ENCODE measurements at places on chromosomes 11 and 22.
A peak's percentile ranks its signal among the peaks of the same experiment; 100 is the strongest.

GRCh38 chr11:65116370-65117205 lies 913 bp downstream of the ZNHIT2 start:
- DNase-seq = no peak

DNA sequence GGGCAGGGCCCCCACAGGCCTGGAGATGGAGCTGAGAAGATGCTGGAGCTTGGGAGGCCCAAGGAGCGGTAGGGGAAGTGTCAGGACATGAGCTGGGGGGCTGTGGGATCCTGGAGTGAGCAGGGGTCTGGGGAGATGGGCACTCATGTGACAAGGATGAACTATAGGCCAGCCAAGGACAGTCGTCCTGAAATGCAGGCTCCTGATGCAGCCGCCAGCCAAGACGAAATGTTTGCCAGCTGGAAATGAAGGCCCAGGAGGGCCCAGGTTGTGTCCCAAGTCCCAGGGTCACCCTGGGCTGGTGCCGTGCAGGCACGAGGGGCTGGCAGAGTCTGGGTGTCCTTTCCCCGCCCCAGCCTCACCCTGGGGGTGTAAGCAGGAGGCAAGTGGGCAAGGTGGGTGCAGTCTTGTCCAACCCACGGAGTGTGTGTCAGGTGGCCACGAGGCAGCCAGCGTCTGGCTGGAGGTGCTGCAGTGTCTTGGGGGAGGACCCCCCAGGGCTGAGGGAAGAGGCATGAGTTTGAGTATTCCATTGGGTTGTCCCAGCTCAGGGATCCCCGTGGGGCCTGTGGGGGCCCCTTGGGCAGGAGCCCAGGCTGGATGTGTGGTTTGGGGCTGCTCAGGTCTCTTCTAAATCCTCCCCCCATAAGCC lies 21.4 kb downstream of the MRGPRG start:
- DNase-seq = no peak

- DNase-seq = no peak
Measured at GRCh38 chr11:114216796-114217180, 79.4 kb upstream of the NNMT start.

GRCh38 chr22:35135165-35135564 lies 69.2 kb downstream of the ISX start:
- no peak for DNase-seq

GRCh38 chr22:30121960-30122359 lies 41.7 kb downstream of the HORMAD2 start:
- DNase-seq = no peak

DNA sequence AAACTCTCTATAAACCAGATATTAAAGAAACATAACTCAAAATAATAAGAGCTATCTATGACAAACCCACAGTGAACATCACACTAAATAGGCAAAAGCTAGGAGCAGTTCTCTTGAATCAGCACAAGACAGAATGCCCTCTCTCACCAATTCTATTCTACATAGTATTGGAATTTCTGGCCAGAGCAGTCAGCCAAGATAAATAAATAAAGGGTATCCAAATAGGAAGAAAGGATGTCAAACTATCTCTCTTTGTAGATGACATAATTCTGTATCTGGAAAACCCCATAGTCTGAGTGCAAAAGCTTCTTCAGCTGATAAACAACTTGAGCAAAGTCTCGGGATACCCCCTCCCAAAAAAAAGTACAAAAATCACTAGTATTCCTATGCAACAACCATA lies 359.8 kb downstream of the LRRC4C start:
- DNase-seq = no peak

- no peak for DNase-seq
Measured at GRCh38 chr22:32583074-32583682, 108.6 kb downstream of the FBXO7 start.

- no peak for DNase-seq
Measured at GRCh38 chr11:88102598-88102934, 72.7 kb downstream of the RAB38 start.

GRCh38 chr22:37697538-37697835 lies 639 bp downstream of the TRIOBP start:
- DNase-seq = no peak

GRCh38 chr11:34004236-34004635 lies 47.3 kb upstream of the CAPRIN1 start:
- no peak for DNase-seq

GRCh38 chr11:117997406-117997805 lies 11.2 kb downstream of the IL10RA start:
- DNase-seq = no peak

GRCh38 chr11:37727371-37727770 lies 1129.3 kb upstream of the RAG2 start:
- no peak for DNase-seq

DNA sequence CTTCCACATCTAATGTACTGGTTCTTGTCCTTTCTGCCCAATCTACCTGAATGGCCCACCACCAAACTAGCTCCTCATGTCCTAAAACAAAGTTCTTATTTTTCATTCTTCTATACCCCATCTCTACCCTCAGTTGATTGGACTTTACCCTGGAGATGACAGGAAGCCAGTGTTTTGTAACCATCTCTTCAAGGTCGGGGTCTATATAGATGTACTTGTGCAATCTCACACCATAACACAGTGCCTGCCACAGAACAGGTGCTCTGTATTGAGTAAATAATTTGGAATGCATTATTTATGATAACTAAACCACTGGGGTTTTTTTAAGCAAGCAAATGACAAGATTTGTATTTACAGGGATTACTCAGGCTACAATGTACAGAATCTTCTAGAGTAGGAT lies 76.7 kb upstream of the FAM181B start:
- DNase-seq = no peak

DNA sequence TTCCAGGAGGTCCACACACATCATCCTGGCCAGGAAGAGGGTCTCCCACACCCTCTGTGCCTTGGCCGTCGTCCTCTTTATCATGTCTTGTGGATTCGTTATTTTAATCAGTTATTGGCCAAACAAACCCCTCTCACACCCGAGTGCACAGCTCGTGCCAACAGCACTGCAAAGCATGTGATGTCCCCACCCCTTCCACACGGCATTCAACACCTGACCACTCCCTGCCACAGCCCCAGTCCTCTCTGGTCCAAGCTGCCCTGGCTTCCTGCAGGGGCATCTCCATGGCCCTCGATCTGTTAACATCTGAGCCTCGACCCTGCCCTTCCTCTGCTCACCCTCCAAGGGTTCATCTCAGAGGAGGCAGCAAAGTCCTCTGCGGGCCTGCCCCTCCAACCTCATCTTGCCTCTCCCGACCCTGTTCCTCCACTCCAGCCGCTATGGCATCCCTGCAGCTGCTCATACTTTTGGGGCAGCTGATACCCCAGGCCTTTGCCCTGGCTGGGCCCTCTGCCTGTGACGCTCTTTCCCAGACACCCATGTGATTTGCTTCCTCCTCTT lies 14.0 kb downstream of the MYEOV start:
- no peak for DNase-seq

DNA sequence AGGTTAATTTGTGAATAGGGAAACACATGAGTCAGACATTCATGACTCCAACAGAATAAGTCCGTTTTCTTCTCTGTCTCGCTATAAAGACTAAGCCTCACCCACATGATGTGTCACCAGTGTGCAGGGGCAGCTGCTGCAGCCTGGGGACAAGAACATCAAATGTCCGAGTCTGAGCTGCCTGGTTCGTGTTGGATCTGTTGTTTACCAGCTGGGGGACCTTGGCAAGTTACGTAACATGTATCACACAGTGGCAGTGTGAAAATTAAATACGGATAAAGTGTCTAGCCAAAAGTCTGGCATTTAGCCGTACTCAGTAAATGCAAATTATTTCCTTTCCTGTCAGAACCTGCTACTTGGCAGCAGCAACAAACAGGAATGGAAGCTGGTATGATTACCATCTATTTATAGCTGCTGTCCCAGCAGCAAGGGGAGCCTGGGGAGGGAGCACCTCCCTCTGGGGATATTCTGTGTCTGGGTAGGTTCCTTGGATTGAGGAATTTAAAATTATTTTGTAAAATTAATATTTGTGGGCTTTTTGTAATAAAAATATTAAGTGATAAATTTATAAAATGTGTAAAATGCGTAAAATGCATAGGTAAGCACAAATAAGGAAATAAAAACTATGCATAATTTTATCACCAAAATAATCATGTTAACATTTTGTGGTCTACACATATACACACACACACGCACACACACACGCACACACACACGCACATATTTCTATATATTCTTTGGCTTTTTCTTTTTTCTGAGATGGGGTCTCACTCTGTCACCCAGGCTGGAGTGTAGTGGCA lies 1.3 kb upstream of the CLDN25 start:
- no peak for DNase-seq

DNA sequence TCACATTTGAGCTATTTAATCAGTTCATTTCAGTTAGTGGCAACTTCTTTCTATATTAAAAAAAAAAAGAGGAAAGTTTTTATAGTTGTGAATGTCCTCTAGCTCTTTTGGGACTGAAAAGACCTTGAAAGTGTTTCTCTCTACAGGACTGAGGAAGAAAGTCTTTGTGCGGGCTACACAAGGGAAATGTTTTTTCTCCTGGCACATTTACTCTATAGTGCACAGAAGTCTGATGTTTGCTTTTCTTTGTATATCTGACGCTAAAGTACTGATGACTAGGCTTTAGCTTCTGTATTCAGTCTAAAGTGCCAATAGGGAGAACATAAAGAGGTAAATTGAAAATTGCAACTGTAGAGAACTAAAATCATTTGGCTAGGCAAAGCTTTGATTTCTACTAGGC lies 737.4 kb upstream of the LUZP2 start:
- no peak for DNase-seq

DNA sequence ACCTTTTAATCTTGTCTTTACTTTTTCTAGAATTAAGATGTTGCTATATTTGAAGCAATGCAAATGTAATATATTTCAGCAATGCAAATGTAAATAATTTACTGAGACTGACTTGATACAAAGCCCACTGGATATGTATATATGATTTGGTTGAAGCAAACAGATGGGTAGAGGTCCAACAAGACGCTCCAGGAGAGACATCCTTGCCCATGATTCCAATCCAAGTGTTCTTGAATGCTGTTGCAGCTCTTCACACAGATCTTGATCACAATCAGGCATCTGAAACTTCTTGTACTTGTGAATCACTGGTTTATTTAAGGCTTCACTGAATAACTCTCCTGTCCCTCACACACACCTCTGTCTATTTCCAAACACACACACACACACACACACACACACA lies 507.0 kb downstream of the LRRC4C start:
- DNase-seq = no peak

GRCh38 chr11:86159581-86159891 lies 85.0 kb upstream of the EED start:
- no peak for DNase-seq

- DNase-seq = no peak
Measured at GRCh38 chr22:18133452-18133851, 16.5 kb upstream of the USP18 start.

- no peak for DNase-seq
Measured at GRCh38 chr22:48721395-48721669, 1106.3 kb downstream of the BRD1 start.

- no peak for DNase-seq
Measured at GRCh38 chr11:69797156-69797555, 22.0 kb upstream of the FGF4 start.

GRCh38 chr11:64805481-64805880 lies 2.5 kb upstream of the MAP4K2 start:
- DNase-seq = no peak

- DNase-seq = no peak
Measured at GRCh38 chr11:46513934-46514342, 79.9 kb downstream of the AMBRA1 start.

DNA sequence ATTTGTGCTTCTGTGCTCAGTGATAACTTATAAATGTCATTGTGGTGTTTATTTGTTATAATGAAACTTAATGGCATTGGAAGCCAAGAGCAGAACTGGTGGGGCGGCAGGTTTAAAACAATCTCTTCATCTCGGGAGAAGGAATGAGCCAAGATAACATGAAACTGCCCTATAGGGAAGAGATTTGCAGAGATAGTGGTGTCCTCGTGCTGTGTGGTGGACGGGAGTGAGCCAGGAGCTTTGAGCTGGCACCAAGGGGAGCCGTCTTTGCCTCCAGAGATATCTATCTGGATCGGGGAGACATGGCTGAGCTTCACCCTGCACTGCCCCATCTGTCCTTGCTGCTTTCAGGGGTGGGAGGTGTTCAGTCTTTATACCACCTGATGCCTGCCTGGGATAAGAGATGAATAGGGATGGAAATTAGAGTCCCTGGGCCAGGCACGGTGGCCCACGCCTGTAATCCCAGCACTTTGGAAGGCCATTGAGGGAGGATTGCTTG lies 189.6 kb downstream of the ST3GAL4 start:
- DNase-seq = no peak

DNA sequence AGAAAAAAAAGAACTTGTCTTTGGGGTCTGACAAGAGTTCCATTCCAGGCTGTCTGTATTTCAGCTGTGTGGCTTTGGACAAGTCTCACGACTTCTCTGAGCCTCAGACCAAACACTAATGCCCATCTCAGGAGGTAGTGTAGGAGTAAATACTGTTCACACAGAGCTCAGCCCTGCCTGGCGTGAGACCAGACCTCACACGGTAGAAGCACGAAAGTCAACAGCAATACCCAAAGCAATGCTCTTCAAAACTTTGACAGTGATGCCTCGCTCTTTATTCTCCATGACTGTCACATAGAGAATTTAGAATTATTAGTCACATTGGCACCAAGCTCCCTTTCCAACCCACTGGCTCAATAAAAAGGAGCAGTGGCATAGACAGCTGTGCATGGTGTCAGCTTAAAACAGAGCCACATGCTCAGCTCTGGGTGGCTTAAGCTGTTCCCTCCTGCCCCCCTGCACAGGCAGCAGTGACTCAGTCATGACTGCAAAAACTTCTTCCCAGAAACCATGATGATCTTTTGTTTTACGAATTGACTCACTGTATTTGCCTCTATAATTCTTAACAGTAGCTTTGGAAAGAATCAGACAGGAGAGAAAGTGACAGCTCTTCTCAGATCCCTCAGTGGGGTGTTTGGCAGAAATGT lies 74.0 kb upstream of the PHF21B start:
- DNase-seq = no peak

DNA sequence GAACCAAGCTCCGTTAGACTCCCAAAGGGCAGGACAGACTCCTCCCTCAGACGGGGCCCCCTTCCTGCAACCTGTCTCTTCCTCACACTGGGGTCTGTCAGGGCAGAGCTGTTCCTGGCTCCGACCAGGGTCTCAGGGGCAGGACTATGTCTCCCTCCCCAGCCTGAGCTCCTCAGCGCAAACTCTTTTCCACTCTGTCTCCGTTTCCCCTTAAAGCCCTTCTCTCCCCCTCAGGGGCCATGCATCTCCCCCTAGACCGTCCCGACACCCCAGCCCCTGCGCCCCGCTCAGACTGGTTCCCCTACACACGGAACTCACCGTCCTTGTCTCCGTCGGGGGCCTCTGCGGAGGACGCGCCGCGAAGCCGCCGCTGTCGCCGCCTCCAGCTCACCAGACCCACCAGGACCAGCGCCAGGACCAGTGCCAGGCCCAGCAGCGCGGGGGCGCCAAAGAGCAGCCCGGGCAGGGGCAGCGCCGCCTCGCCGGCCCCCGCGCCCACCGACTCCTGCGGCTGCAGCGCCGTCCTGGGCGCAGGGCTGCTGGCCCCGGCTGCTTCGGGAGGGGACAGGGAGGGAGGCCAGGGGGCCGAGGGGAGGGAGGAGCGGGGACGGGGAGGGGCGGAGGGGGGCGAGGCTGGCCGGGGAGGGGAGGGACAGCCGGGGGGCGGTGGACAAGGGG lies 684 bp downstream of the TNFRSF13C start:
- DNase-seq = peak; percentile 75

DNA sequence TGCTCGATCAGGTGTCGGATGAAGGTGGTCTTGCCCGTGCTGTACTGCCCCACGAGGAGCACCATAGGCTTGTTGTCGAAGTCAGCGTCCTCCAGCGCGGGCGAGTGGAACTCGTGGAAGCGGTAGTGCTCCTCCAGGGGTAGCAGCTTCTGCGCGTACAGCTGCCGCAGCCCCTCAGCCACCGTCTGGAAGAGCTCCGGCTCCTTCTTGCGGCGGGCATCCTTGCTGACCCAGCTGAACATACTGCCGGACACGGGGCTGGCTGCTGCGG lies 263 bp downstream of the EHD1 start:
- DNase-seq = no peak
